Amygdala (tissue), 56 donors: ENCODE measurements at places on chromosomes 13 and 19.

DNA sequence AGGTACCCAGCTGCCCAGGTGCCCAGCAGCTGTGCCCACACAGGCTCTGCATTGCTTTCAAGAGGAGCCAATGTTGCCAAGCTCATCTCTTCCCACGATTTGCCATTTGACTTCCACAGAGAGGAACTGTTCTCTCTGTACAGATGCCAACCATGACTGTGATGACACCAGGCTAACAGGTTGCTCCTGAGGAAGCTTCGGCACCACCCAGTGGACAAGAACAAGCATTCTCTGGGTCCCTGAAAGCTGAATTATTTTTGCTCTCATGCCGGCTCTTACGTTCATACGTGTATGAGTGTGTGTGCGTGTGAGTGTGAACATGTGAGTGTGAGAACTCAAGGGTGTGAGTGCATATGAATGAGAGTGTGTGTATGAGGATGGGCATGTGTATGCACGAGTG is 535.2 kb downstream of the LIG4 start:
- no peak for DNase-seq

DNA sequence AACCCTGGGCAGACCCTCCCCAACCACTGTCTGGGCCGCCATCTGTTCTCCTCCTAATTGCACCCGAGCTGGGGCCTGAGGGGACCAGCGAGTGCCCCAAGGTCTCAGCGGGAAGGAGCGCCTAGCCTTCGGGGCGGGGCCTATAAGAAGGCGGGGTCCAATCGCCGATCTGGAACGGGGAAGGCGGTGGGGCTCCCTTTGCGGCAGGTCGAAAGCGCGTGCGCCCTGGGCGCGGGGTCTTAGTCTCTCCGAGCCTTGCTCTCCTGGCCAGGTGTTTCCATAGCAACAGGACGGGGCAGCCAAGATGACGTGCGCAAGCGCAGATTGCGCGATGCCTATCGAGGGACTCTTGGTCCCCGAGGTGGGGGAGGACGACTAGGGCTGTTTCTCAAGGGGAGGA is 2.8 kb downstream of the MAST1 start:
- no peak for DNase-seq

DNA sequence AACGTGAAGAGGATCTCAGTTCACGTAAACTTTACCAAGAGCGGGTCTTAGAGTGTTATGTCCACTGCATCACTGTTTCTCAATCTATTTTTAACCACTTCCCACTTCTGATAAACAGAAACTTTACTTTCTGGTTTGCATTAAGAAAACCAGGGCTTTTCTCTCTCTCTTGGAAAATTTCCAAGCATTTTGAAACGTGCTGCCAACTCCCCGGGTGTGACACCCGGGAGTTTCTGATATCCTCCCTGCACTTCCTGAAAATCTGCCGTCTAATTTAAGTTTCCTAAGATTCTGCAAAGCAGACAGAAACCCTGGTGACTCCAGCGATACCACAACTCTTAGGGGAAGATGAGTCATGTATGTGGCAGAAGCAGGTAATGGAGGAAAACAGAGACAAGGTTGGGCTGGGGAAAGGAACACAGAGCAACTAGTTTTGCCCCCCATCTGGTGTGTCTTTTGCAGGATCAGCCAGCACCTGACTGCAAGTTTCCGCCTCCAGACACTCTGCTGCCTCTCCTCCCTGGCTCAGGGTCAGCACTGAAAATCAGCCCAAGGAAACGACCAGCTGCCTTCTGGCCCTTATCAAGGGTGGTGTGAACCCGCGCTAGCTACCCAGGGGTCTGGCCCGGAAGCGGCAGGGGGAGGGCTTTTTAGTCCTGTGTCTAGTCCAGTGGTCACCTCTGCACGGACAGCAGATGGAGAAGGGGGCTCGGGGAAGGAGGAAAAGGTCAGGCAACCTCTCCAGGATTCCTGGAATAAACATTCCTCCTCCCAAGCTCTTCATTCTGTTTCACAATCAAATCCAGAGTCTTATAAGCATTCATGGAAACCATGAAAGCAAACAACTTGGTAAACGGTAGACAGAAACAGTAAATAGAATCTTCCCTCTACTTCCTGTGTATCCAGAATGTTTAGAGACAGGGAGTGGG is 11.3 kb upstream of the FFAR2 start:
- DNase-seq: no peak

DNA sequence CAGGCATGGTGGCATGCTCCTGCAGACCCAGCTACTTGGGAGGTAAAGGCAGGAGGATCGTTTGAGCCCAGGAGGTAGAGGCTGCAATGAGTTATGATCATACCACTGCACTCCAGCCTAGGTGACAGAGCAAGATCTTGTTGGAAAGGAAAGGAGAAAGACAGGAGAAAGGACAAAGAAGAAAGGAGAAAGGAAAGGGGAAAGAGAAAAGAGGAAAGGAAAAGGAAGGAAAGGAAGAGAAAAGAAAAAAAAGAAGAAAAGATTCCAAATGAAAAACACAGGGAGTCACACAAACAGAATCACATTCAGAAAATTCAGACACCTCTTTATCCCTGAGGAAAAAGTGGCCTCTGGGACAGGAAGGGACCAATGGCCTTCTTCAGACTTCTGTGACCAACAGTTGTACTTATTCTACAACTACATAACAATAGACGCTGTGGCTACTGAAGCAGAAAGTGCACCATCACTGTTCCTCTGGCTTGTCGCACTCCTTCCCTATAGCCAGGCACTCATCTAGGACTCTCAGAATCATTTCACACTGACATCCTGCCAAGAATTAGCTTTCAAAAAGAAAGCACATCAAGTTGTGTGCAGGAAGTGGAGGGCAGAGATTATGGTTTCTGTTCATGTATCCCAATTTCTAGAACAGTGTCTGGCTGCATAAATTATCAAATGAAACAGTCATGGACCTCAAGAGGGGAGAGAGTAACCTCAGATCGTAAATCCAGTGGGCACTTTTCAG is 5.9 kb downstream of the MTMR6 start:
- DNase-seq: no peak

DNA sequence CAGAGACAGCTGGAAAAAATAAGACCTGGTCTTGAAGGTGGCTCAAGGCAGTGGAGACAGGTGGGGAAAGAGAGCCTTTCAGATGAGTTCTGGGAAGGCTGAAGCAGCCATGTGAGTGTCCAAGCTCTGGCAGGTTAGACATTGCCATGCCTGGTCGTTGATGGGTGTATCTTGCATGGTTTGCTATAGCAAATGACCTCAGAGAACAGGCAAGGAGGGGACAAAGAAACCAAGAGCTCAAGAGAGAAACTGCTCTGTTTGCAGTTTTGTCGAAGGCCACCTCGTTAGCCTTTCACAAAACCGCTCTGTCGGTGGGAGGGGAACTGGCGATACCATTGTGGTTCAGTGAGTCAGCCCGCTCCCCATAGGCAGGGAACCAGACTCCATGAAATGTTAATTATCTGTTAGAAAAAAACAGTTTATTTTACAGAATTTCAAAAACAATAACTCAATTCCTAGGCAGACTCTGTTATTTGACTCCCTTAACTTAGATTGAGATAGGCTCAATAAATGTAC is 82.8 kb upstream of the ARGLU1 start:
- no peak for DNase-seq

- DNase-seq: no peak
Observed at GRCh38 chr19:18672044-18672451, 11.4 kb upstream of the CRTC1 start.

DNA sequence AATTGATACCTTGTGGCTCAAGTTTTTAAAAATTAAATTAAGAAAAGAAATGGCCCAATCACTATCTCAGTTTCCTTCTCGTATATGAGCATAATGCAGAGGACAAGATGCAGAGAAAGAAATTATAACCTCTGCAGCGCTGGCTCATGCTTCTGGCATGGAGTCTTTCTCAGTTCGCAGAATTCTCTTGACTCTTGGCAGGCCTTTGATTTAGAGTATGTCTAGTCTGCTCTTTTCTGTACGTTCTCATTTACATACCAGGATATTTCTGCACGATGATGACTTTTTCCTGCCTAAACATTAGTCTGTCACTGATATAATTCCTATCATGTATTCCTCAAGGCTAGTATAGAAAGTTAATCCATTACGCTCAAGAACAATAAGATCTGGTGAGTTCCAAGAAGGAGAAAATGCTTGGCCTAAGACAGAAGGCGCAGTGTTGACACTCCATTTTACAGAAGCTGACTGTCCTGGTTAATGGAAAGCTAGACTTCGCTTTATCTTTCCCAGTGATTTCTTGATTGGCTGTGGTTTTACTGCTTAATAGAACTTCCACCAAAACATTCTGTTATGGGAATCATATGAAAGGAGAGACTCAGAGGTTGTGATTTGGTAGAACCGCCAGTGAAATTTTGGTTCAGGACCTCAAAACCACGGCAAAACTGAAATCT is 1.7 kb upstream of the SMAD9 start:
- DNase-seq: no peak

DNA sequence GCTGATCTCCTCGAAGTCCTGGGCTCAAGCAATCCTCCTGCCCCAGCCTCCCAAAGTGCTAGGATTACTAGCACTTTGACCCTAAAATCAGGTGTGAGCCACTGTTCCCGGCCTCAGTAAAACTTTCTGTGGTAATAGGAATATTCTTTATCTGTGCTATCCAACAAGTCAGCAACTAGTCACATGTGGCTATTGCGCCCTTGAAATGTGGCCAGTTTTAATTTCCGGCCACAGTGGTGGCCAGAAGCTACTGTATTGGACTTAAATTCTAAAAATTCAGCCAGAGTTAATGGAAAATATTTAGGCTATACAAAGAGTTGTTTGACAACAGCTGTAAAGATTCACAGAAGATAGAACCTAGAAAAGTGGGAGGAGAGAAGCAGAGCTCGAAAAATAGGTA is 30.0 kb downstream of the KEAP1 start:
- no peak for DNase-seq

DNA sequence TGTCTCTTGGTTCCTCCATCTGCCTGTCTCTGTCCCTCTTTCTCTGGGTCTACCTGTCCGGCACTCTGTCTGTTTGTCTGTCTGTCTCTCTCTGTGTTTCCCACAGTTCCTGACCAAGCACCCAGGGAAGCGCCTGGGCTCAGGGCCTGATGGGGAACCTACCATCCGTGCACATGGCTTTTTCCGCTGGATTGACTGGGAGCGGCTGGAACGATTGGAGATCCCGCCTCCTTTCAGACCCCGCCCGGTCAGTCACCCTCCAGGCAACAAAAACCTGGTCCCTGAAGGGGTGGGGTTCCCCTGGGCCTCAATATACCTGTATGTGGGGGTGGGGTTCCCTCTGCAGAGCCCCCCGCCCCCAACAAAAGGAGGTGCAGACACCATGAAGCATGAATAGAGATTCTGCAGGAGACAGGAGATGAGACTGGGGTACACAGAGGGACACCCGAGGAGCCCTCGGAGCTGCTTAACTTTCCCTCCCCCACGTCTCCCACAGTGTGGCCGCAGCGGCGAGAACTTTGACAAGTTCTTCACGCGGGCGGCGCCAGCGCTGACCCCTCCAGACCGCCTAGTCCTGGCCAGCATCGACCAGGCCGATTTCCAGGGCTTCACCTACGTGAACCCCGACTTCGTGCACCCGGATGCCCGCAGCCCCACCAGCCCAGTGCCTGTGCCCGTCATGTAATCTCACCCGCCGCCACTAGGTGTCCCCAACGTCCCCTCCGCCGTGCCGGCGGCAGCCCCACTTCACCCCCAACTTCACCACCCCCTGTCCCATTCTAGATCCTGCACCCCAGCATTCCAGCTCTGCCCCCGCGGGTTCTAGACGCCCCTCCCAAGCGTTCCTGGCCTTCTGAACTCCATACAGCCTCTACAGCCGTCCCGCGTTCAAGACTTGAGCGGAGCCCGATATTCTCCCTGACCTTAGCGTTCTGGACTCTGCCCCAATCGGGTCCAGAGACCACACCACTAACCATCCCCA is 2.6 kb upstream of the CACNG7 start:
- DNase-seq: peak; percentile 31

- DNase-seq: no peak
Observed at GRCh38 chr13:94114166-94114565, 365.3 kb downstream of the DCT start.
